ENCODE measurements at places on chromosomes 16 and 17.
A peak's percentile ranks its signal among the peaks of the same experiment; 100 is the strongest.

- no peak for DNase-seq
Observed at GRCh38 chr17:82112914-82113311, 14.9 kb upstream of the FASN start.

DNA sequence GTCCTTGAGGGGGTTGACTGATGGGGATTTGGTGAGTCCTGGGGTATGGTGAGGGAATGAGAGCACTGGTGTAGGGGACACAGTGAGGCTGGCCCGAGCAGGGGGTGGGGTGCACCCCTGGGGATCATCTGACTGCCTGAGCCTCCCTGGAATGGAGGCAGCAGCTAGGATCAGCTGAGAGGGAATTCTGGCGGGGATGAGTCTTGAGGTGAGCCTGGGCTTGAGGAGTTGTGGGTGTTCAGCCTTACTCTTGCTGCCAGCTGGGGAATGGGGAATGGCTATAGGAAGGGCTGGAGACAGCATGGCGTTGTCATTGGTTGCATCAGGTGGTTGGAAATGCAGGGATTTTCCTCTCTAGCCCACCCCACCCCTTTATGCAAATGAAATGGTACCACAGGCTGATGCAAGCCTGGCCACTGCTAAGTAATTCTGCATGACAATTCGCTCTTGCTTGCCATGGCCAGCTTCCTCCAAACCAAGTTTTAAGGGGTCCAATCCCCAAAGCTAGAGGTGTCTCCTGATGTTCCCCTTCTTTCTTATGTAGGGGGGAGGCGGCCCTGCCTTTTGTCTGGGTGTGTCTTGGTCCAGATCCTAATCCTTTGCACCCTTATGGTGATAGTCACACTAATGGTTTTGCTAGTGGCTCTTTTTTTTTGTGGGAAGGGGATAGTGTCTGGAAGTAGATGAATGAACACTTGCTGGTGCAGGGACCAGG lies 7.5 kb downstream of the NFE2L1 start:
- DNase-seq: no peak

DNA sequence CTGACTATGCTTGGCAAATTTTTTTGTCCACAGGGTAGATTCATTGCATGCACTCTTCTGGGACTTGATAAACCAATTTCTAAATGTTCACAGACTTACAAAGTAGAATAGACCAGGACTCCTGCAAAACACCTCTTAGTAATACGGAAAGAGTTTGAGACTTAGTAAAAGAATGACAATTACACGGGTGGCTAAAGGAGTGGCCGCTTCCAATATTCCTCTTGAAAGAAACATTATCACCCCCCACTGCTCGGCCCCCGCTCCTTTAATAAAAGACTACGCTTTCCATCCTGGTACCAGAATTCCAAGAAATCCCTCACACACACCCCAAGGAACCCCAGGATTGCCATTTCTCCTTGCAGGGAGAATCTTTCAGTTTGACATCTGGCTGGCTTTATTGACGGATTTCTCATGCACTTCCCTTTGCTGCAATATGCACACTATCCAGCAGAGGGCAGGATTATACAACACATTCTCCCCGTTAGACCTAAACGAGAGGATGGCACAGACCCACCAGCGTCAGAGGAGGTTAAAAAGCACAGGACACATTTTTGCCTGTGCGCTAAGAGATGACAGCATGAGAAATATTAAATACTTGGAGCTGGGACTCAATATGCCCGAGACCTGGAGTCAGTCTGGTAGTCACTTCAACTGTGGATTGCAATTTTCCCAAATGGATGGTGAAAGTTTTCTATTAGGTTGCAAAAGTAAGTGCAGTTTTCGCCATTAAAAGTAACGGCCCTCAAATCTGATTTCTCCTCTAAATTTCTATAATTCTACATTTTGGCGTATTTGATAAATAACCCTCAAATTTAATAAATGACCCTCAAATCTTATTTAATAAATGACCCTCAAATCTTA lies 46.6 kb upstream of the NUDT7 start:
- peak; percentile 66 for DNase-seq

DNA sequence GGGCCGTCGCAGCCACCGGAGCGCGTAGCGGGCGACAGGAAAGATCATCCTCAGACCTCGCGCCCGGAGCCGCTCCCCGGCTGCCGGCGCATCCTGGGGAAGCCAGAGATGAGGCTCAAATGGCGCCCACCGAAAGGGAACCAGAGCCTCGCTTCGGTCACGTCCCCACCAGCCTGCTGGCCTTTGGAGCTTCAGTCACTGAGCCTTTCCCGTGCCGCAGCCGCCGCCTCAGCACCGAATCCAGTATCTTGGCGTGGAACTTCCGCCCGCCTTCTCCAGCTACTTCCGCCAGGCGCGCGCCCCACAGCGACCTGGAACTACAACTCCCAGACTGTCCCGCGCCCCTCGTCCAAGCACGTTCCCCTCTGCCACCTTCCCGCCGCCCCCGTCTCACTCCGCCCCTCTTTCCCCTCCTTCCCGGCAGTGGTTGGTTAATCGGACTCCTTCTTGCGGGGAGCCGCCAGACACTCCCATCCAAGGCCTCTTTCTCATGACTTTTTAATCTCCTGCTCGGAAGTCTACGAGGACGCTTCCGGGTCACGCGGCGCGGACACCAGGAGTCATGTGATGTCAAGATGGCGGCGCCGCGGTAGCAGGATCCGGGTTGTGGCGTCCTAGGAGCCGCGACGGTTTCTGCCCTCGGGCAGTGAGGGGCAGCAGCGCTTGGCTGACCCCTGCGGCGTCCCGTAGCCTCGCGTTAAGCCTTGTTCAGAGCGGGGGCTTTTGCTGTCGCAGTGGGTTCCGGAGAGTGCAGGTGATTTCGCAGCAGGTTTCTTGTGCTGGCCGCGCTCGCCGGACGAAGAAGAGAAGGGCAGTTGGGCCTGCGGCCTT lies at the start of the genes SMCR8 and TOP3A:
SMCR8 (plus strand) TSS at position 563 of the 831 bp plus-strand sequence. CDS start 497 bp downstream, outside the sequence.
TOP3A (minus strand) TSS at position 264 of the 831 bp plus-strand sequence; CDS start at position 48, 216 bp downstream.
- peak; percentile 97 for DNase-seq

DNA sequence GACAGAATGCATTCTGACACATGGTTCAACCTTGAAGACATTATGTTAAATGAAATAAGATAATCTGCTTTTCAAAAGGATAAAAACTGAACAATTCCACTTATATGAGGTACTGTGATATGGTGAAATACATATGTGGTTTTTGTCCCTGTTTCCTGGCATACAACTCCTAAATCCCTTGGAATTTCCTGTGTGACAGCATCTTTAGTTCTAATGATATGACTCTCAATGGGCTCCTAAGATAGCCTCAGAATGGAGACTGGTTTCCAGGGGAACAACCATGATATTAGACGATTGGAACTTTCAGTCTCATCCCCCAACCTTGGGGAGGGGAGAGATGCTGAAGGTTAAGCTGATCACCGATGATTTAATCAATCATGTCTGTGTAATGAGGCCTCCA lies 37.7 kb upstream of the PHLPP2 start:
- no peak for DNase-seq

DNA sequence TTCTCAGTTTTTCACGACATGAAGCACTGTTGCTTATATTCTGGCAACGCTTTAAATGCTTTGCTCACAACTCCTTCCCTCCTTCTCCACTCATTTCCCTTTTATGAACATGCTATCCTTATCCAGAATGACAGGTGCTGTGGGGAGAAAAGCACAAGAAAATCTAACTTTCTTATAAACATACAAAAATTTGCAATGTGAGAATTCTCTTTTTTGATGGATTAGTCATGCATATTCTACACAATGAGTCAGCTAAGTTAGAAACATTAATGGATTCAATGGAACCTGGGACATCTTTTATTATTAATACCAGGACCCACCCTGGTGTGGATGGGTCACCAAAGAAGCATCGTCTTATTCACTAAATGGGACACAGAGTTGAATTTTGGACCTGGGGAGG lies 234.6 kb upstream of the CDH5 start:
- no peak for DNase-seq

- peak; percentile 75 for DNase-seq
Observed at GRCh38 chr17:59845595-59846393, 46.9 kb downstream of the TUBD1 start.

GRCh38 chr16:23082161-23082788 lies 67.0 kb downstream of the USP31 start:
- DNase-seq: no peak

DNA sequence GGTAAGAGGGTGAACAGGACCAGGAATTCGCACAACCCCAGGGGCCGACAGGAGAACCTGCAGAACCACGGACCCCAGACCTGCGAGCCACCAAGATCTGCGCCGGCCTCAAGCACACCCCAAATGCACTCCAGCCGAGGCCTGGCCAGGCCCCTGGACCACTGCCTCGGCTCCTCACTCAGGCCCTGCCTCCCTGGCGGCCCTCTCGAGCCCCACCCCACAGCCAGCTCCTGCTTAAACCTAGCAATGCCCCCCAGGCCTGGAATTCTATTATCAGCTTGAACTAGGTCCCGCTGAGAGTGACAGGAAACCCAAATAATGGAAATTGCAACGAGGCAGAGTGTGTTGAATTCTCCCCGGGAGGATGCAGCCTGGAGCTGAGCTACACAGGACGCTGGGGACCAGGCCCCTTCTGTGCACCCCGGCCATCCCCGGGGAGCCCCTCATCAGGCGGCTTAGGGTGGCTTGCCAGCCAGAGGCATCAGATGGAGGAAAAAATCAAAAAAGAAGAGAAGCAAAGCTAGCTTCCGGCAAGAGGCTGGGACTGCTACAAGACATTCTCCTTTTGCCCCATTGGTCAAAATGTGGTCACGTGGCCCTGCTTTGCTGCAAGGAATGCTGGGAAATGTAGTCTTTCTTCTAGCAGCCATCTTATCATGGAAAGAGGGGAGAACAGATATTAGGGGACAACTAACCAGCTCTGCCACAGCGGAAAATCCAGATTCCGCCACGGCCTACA lies 2.4 kb upstream of the ENPP7 start:
- DNase-seq: peak; percentile 94

All from CD4-positive, alpha-beta T cell treated with Interleukin-2 at 100 ng/mL for 4 hours (primary cell).